Esophagus squamous epithelium (tissue), 5 donors: ENCODE measurements at places on chromosomes 3 and 15. TPM values are rescaled to one million over a fixed set of nuclear protein-coding genes. Genes with fewer than 3 reads are reported as not detected.

The FOXB1 gene
- not detected for total RNA-seq

The TBCCD1 gene
- 6.9 TPM for total RNA-seq

The SEMA3B gene
- 2.3 TPM for total RNA-seq

The EFCC1 gene
- 0.66 TPM for total RNA-seq

The GOLGA8A gene
- 55.9 TPM for total RNA-seq

The MOBP gene
- not detected for total RNA-seq

The PRSS50 gene
- total RNA-seq = not detected

The ARGFX gene
- total RNA-seq = not detected

The FAH gene
- total RNA-seq = 28.3 TPM

The THPO gene
- not detected for total RNA-seq

The LPP gene
- total RNA-seq = 68.7 TPM

The PPP2R3A gene
- total RNA-seq = 15.6 TPM

The GPR160 gene
- total RNA-seq = 4.5 TPM

The PLSCR2 gene
- not detected for total RNA-seq

The SCAMP2 gene
- 131 TPM for total RNA-seq

The MEGF11 gene
- not detected for total RNA-seq

The ACP3 gene
- total RNA-seq = 39.2 TPM

The CAV3 gene
- not detected for total RNA-seq

The SLC22A13 gene
- not detected for total RNA-seq

The FGF12 gene
- 1.1 TPM for total RNA-seq

The CXCR6 gene
- total RNA-seq = 2.5 TPM

The SLC38A3 gene
- total RNA-seq = not detected

The ROPN1 gene
- total RNA-seq = not detected

The ISG20 gene
- 14.0 TPM for total RNA-seq

The EHD4 gene
- 28.6 TPM for total RNA-seq

The RAD51 gene
- 1.9 TPM for total RNA-seq

The THOC7 gene
- 83.0 TPM for total RNA-seq

The ACTC1 gene
- not detected for total RNA-seq

The CPLX3 gene
- total RNA-seq = 0.11 TPM

The LYZL4 gene
- not detected for total RNA-seq

The CMTM6 gene
- 66.9 TPM for total RNA-seq

The DNAH12 gene
- total RNA-seq = not detected

The PLEKHO2 gene
- total RNA-seq = 8.5 TPM

The MUC20 gene
- total RNA-seq = 64.1 TPM

The PLOD2 gene
- total RNA-seq = 25.6 TPM

The AGBL1 gene
- 0.11 TPM for total RNA-seq

The PPM1L gene
- 14.9 TPM for total RNA-seq

The RHCG gene
- 7,076 TPM for total RNA-seq

The SERPINI1 gene
- 3.4 TPM for total RNA-seq

The EXD1 gene
- total RNA-seq = not detected

The MYZAP gene
- 23.3 TPM for total RNA-seq

The PEX5L gene
- total RNA-seq = not detected

The ESYT3 gene
- 1.5 TPM for total RNA-seq

The CLDN16 gene
- total RNA-seq = not detected
